ENCODE measurements at places on chromosomes 3 and 15. TPM values are rescaled to one million over a fixed set of nuclear protein-coding genes. Genes with fewer than 3 reads are reported as not detected.

The TEX55 gene
- not detected for polyA plus RNA-seq

The GUCA1C gene
- not detected for polyA plus RNA-seq

The POMGNT2 gene
- 18.5 TPM for polyA plus RNA-seq

The BNC1 gene
- not detected for polyA plus RNA-seq

The PLIN1 gene
- polyA plus RNA-seq: 0.08 TPM

The EPHA3 gene
- polyA plus RNA-seq: not detected

The C3orf20 gene
- not detected for polyA plus RNA-seq

The LRTM1 gene
- polyA plus RNA-seq: not detected

The CELSR3 gene
- polyA plus RNA-seq: 10.0 TPM

The ECE2 gene
- 0.03 TPM for polyA plus RNA-seq

The GOLGA6D gene
- 0.02 TPM for polyA plus RNA-seq

The PPP1R14D gene
- polyA plus RNA-seq: not detected

The LTF gene
- polyA plus RNA-seq: not detected

The TGM5 gene
- not detected for polyA plus RNA-seq

The SNTN gene
- not detected for polyA plus RNA-seq

The MON1A gene
- 12.0 TPM for polyA plus RNA-seq

The NTRK3 gene
- polyA plus RNA-seq: 3.1 TPM

The ATP10A gene
- polyA plus RNA-seq: not detected

The ARPP21 gene
- 1.6 TPM for polyA plus RNA-seq

The AADACL2 gene
- polyA plus RNA-seq: not detected

The TMEM40 gene
- 0.05 TPM for polyA plus RNA-seq

The CRBN gene
- 17.5 TPM for polyA plus RNA-seq

The NRROS gene
- polyA plus RNA-seq: 0.19 TPM

The CLSTN2 gene
- polyA plus RNA-seq: 0.02 TPM

The FANCD2OS gene
- polyA plus RNA-seq: not detected

The STT3B gene
- polyA plus RNA-seq: 40.5 TPM

The AQR gene
- polyA plus RNA-seq: 11.6 TPM

The RYR3 gene
- 0.08 TPM for polyA plus RNA-seq

The PRTG gene
- polyA plus RNA-seq: 3.6 TPM

The TNFAIP8L3 gene
- polyA plus RNA-seq: 0.08 TPM

The ANKUB1 gene
- not detected for polyA plus RNA-seq

The SLC27A2 gene
- polyA plus RNA-seq: 0.49 TPM

The GXYLT2 gene
- 9.3 TPM for polyA plus RNA-seq

The ROPN1 gene
- polyA plus RNA-seq: not detected

The RRP9 gene
- 49.6 TPM for polyA plus RNA-seq

The SERINC4 gene
- 0.05 TPM for polyA plus RNA-seq

The SLC51A gene
- not detected for polyA plus RNA-seq
